ENCODE measurements at places on chromosomes 4 and X.

DNA sequence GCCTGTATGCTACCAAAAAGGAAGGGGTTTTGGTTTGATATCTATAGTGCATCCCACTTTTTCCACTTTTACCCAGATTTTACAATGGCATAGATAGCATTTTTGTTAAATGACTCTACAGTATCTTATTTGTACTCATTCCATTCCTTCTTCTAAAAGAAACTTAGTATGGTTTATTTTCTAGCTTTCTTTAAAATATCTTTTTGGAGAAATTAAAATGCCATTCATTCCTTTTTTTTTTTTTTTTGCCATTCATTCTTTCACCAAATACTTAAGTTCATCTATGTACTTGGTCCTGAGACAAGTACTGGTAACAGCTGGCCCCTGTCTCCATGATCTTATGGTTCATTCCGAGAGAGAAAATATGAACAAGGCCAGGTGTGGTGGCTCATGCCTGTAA lies 49.1 kb downstream of the MID1 start:
- no peak for DNase-seq

DNA sequence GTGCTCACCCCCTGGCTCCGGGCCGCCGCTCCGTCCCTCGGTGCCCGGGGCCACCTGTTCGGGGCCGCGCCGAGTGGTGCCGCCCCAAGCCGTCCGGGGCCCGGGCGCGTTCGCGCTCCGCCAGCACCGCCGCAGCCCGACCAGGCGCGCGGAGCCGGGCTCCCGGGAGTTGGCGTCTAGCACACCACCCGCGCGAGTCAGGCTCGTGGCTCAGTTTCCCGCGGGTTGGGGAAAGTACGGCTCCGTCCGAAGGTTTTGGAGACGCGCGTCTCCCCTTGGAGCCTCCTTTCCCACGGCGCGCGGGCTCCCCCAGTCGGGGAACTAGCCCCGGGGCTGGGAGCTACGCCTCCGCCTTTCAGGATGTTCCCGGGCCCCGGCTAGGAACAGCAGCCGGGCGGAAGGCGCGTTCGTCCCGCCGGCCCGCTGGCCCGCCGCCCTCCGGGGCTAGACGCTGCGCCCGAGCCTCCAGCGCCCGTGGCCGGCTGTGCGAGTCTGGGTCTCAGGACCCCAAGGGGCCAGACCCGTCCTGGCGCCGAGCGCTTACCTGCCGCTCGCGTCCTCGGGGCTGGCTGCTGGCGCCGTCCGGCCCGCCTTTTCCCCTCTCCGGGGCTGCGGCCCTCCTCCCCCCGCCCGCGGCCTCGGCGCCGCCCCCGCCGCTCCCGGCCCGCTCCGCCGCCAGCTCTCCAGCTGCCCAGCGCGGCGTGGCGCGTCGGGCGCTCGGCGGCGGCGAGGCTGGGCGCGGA lies at the start of gene ADGRG2:
Gene ADGRG2 (minus strand): TSS at position 571 of the 743 bp plus-strand sequence. CDS start 53,634 bp downstream, outside the sequence.
- no peak for DNase-seq

- DNase-seq, result no peak
Measured at GRCh38 chr4:137861682-137862081, 329.4 kb upstream of the PCDH18 start.

DNA sequence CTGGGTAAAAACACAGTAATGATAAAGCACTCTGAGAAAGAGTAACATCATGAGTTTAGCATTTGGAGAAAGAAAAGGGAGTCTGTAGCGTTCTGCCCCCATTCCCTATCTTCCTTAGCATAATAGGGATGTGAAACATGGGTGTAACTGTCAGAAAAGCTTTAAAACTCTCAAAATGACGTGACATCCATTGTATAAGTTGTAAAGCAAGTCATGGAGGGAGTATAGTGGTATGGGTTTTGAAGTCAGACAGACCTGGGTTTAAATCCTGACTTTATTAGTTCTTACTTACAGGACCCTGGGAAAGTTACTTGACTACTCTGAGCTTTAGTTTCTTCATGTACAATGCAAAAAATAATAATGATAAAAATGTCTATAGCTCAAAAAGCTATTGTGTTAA lies 17.1 kb downstream of the FBXO8 start:
- DNase-seq, result no peak

GRCh38 chr4:5399790-5400421 lies 308.5 kb downstream of the EVC2 start:
- no peak for DNase-seq

DNA sequence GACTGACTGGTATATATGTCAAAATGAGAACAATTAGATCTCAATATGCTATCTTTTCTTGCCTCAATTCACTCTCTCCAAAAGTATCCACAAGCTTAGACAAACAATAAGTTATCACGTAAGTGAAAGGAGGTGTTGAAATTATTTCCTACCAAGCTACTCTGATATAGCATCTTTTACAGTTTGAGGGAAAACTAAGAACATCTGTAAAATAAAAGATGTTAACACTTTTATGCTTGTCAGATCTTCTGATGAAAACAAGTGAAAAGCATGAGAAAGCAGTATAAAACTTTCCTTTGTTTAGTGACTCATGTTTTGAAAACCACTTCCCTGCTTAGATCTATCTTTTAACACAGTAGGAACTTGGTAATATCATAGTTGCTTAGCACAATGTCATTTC lies 8.4 kb upstream of the MAB21L2 start:
- no peak for DNase-seq

GRCh38 chr4:82551734-82552133 lies 10.1 kb downstream of the TMEM150C start:
- no peak for DNase-seq

DNA sequence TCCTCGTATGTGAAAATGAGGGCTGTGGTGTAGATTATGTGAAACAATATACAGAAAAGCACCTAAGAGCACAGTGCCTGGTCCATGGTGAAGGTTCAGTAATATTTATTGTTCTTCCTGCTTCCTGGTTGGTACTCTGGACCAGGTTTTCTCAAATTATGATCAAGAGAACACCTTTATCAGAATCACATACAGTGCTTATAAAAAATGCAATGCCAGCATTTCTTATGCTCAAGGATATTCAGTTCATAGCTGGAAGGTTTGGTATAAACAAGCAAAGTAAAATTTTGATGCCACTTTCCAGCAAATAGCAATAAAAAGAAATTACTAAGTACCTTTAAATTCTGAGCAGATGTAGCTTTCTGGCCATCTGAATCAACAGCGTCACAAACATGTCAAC lies 1412.4 kb downstream of the RPA4 start:
- no peak for DNase-seq

DNA sequence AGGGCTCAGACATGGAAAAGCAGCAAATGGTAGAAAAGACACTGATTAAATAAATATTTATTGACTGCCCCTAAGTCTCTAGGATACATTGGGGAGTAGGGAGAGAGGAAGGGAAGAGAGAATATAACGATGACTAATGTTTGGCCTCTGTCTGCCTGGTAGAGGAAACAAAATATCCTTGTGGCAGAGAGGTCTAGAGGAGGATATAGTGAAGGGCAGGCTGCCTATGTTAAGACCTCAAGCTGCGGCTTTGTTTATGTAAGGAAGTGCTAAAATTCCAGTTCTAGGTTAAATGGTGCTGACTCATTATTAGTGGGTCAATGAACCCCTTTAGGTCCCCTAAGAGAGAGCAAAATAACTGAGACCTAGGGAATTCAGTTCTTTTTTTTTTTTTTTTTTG lies 427.3 kb upstream of the FTHL17 start:
- DNase-seq, result no peak

- peak; percentile 54 for DNase-seq
Measured at GRCh38 chr4:95181243-95181995, 367.4 kb downstream of the UNC5C start.

GRCh38 chr4:182280436-182281111 lies 37.4 kb downstream of the TENM3 start:
- no peak for DNase-seq

- no peak for DNase-seq
Measured at GRCh38 chrX:97330151-97330550, 446.4 kb downstream of the RPA4 start.

DNA sequence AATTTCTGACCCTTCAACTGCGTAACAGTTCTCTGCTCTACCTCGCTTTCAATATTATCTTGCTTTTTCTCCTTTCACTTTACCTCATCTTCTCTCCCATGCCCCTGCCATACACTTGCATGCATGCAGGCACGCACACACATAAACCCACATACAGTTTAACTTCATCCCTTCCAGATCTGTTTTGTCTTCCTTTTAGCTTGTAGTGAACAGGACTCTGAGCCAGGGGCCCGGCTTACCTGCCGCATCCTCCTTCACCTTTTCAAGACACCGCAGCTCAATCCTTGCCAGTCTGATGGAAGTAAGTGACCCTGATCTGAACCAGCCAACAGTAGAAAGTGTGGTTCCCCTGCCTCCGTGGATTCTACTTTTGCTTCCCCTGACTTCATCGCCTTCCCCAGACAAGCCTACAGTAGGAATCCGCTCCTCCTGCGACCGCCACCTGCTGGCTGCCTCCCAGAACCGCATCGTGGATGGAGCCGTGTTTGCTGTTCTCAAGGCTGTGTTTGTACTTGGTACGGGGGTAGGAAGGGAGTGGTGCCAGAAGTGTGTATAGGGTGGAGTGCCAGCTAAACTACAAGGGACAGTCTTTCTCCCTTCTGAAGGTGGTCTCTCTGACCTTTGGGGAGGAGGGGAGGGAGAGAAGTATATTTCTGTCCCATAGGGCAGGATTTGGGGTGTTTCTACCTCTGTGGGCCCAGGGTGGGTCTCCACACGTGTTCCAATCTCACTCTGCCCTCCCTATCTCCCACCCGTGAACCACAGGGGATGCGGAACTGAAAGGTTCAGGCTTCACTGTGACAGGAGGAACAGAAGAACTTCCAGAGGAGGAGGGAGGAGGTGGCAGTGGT lies 10.7 kb downstream of the MED12 start:
- DNase-seq, result no peak

GRCh38 chrX:119389214-119389613 lies 9.9 kb upstream of the SLC25A43 start:
- DNase-seq, result no peak

GRCh38 chrX:72314881-72315280 lies 9.2 kb upstream of the CITED1 start:
- peak; percentile 74 for DNase-seq

DNA sequence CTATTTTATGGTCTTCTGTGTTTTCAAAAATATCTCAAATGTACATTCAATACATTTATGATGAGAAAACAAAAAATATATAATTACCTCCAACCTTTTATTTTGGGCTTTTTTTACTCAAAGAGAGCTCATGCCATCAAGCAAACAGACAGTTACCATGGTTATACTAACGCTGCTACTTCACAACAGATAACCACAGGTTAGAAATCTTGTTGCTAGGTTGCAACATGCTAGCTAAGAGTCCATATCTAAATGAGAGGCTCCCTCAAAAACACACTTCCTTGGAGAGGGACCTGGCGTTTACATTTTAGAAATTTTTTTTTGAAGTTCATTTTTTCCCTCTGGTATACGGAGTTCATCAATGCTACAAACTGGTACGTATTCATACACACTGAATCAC lies 44.3 kb downstream of the TBC1D9 start:
- no peak for DNase-seq

- no peak for DNase-seq
Measured at GRCh38 chrX:8907688-8908087, 106.5 kb upstream of the FAM9A start.

- DNase-seq, result no peak
Measured at GRCh38 chr4:79272126-79272525, 53.7 kb downstream of the NAA11 start.

DNA sequence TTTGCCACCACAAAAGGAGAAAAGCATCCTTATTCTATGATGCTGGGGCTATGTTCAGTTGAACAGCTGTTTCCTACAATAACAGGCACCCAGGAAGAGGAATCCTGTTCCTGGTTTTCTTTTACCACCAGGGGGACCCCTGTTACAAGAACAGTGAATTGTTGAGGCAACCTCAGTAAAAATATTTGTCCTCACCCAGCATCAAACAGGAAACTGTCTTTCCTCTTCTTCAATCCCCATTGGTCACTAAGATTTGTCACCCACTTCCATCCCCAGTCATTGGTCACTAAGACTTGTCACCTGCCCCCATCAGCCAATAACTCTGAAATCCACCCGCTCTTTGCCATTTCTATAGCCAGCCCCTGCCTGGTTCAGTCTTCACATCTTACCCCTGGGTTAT lies 143.5 kb upstream of the GALNT7 start:
- DNase-seq, result no peak

GRCh38 chr4:76950052-76950955 lies 752 bp downstream of the SEPTIN11 start:
- DNase-seq, result no peak

DNA sequence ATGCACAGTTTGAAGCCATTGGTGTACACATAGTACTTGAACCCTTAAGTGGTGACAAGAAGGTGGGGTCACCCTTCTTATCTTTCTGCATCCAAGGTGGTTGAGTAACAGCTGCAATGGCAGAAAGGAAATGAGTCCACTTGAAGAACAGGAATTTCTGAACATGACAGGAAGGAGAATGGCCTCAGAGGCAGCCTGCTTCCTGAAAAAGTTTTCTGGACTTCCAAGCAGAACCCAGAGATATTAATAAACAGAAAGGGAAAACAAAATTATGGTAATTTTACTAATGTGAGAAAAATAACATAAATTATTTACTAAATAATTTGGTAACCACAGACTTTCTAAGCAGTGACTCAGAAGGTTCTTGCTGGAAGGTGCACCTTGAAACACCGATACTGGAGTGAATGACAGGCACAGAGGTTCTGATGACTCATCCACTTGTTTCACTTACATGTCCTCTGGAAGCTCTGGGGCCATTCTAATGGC lies 119.9 kb upstream of the HS3ST1 start:
- no peak for DNase-seq

DNA sequence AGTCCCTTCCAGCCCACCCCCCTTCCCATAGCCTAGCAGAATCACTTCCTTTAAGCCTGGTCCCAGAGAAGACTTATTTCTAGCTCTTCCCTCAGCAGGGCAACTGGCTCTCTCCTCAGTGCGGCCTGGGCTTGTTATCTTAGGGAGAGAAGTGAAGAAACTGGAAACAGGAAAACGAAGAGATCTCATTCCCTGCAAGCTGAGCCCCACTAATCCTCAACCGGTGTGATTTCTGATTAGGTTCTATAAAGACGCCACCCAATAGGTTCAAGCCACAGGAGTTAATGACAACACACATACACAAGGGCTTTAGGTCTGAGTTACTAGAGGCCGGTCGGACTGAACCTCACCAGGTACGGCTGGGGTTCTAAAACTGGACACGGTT lies 3.2 kb downstream of the GSX2 start:
- DNase-seq, result no peak

GRCh38 chrX:120797188-120797851 lies 78.3 kb downstream of the CT47B1 start:
- DNase-seq, result no peak

- no peak for DNase-seq
Measured at GRCh38 chr4:159706704-159707103, 603.8 kb downstream of the RAPGEF2 start.

DNA sequence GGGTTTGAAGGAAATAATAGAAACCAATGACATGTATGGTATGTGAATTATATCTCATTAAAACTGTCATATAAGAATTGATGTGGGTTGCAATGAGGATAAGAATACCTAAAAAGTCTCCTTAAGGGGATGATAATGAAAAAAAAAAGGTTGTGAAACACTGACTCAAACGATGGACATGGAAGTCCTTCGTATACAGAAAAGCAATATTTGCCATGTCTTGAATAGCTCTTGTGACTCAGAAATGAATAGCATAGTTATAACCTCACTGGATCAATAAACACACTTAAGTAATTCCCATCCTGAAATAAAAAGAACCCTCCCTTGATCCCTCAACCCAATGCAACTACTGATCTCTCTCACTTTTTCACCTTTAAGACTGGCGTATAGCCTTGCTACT lies 89.7 kb downstream of the OPHN1 start:
- DNase-seq, result no peak

All from vagina (tissue), 2 donors.